EH (cell line): ENCODE measurements at places on chromosomes 3 and 15.
A peak's percentile ranks its signal among the peaks of the same experiment; 100 is the strongest.

DNA sequence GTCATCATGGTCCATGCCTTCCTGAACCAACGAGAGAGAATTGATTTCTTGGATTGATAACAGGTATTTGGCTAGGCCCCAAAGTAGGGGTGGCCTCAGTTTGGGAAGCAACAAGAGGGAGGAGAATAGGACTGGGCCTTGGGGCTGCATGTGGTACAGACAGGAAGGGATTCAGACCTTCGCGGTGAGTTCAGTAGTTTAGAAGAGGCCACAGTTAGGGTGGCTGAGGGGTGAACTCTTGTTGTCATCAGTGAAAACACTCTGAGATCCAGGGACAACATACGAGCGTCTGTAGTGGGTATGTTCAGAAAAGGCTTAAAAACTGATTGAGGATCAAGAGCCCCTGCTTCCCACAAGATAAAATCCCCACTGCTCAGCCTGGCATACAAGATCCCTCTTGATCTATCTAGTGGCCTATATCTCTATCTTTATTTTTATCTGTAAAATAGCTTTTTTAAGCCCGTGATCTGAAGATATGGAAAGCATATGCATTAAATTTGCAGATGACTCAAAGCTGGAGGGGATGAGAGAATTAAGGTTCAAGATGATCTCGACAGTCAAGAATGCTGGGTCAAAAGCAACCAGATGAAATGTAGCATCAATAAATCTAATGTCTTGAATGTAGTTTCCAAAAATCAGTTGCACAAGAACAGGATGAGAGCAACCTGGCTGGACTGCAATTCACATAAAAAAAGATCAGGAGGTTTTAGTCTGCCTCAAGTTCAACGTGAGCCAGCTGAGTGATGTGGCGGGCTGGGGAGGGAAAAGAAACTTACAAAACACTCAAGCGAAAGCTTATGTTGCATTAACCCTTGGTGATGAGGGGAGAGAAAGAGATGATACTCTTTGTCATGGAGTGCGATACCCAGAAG, 221.1 kb upstream of the TLE3 start:
- DNase-seq: peak; percentile 88

GRCh38 chr3:127215714-127216414, 22.9 kb downstream of the PRR23E start:
- DNase-seq: no peak

- DNase-seq: no peak
These were observed 235.5 kb downstream of the UBE2E2 start for GRCh38 chr3:23438657-23439056.

DNA sequence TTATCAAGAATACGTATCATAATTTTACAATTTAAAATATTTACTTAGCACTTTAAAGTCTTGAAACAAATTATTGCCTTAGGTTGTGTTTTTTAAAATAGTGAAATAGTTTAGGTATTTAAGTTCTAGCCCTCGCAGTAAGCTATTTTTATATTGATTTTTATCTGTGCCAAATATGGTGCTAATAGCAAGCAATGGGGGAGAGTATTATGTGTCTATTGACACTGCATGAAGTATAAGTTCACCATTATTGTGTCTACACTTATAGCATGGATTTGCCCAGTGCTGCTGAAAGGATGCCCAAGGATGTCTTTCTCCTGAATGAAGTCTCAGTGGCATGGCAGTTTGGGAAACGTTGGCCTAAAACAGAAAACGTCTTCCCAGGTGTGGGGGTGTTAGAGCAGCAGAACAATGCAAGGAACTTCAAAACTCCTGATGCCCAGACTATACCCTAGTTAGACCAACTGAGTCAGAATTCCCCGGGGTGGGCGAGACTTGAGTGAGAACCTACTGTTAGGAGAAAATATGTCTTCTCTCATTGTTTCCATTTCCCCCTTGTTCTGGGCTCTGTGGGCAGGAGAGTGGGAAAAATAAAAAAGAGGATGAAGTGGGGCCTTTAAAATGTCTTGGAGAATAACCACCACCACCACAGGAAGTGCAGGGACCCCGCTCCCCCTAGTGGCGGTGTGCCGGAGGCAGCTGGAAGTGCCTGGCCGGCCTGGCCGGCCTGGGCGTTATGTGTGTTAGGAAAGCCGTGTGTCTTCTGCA, 104.2 kb upstream of the SLC7A14 start:
- peak; percentile 39 for DNase-seq

DNA sequence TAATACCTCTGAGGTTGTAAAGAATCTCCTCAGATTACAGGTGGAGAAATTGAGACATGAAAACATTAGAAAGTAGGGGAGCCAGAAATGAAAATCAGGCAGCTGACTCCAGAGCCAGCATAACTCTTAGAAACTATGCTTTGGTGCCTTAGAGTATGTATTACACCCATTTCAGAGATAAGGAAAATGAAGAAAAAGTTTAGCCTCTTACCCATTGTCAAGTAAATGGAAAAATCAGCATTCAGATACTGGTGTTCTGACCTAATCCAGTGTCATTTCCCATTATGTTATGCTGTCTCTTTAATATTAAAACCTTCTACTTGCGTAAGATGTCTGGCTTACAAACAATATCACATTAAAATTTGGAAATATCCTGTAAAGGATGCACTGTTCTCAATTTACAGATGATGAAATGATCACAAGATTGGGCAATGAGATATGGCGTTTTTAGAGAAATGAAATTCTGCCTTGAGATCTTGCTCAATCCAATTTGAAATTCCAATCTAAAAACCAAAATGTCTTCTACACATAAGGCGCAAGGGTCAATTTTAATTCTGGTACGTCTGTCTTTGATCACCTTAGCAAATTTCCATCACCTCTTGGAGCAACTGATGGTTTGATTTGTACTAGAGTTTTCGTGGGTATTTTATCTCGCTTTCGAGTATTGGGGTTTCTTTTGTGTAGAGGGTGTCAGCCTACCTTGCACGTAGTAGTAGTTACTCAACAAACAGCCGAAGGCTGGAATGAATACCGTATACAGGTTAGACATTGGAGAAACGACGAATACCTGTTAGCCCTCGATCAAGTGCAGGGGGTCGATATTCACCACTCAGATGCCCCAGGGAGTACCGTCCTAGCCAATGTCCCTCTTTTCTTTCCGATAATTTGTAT, 902 bp upstream of the ZCWPW2 start:
- peak; percentile 56 for DNase-seq

DNA sequence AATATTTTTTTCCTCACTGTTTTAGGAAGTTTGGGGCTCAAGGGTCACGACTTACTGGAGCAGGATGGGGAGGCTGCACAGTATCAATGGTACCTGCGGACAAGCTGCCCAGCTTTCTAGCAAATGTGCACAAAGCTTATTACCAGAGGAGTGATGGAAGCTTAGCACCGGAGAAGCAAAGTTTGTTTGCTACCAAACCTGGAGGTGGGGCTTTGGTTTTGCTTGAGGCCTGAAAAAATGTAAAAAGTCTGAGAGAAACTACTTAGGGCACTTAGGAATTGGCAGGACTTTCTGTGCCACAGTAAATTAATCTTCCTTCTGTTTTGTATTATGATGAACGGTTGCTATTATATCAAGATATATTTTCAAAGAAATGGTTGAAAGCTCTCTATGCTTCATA, 95.1 kb upstream of the FGF7 start:
- no peak for DNase-seq

GRCh38 chr3:47291158-47291753, 8.5 kb downstream of the KLHL18 start:
- DNase-seq: no peak

DNA sequence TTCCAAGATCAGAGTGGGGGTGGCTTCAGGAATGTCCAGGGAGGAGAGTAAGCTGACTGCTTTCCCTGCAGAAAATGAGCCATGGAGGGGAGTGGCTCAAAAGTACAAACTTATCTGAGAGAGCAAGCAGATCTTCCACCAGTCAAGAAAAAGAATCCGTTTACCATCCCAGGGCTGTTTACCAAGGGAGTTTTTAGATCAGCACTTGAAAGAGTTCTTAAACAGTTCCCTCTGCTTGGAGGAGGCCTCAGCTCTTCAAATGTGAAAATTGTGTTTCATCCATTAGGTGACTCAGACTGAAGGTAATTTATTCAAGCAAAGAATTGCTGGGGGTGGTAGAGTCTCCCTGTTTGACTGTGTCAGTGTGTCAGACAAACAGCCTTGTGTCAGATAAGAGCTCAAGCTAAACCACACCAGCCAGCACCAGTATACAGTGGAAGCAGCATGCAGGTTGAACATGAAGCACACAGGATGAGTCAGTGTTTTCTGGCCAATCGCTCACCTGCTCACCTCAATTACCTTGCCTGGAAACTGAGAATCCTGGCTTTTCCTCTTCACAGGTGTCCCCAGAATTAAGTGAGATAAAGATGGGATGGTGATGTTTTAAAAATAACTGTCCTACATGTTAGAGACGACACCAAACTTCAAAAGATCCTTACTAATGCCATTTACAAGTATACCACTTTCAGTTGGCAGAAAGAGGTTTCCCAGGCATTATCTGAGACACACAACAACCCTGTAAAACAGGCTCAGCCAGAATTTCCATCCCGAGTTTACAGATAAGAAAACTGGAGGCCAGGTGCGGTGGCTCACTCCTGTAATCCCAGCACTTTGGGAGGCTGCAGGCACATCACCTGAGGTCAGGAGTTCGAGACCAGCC, 21.7 kb downstream of the SH3BP5 start:
- DNase-seq: peak; percentile 64

- DNase-seq: peak; percentile 86
These were observed 32.7 kb downstream of the SMAD3 start for GRCh38 chr15:67097930-67098740.

- DNase-seq: no peak
These were observed 11.3 kb upstream of the LIMD1 start for GRCh38 chr3:45583021-45583851.

GRCh38 chr3:9916734-9917680, at the start of gene IL17RC:
IL17RC (plus strand) TSS chr3:9917098; CDS start chr3:9917316, 218 bp downstream.
- peak; percentile 91 for DNase-seq

DNA sequence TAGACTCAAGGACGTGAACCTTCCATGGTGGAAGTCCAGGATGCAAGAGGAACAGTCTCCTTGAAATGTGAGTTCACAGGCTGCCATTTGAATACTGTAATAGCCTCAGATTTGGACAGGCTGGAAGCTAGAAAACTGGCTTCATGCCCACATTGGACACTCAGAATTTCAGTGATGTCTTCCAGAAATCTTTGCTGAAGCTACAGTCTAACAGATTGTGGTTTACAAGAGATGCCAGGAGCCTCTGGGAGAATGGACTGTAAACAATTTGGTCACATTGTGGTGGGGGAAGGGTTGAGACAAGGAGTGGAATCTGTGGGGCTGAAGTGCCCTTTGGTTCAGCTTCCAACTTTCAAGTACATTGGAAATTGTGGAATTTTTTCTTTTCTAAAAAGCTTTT, 252.0 kb upstream of the PROK2 start:
- DNase-seq: peak; percentile 76

GRCh38 chr3:46429671-46430070, 22.6 kb downstream of the CCRL2 start:
- no peak for DNase-seq

DNA sequence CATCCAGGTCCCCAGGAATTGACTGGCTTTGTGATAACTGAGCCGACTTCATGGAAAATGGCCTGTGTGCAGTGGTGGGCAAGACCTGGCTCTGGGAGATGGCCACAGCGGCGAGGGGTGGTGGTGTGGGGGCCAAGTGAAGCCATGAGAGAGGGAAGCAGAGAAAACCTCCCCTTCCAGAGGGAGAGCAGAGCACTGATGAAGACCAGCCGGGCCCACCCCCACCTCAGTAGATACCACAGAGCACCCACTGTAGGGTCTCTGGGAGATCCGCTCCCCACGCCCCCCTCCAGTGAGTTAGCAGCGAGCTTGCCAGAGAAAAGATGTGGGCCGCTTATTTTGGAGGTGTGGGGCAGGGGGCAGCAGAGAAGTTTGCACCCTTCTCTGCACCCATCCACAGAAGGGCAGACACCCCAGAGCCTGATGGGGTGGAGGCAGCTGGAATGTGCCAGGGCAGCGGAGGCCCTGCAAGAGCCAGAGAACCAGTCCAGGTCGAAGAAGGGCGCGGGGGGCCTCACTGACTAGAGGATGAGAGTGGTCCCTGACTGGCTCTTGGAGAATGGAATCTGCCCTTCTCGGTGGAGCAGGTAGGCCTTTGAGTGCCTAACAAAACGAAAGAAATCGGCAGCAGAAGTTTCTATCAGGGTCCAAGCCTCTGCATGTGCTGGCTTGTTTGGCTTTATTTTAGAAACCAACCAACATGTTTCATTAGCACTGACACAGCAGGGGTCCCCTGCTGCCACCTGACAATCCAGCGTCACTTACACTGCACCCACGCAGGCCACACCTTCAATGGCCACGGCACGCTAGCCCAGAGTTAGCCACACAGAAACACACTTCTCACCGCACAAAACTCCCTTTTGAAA, 28.3 kb downstream of the MELTF start:
- DNase-seq: no peak

GRCh38 chr15:40340740-40341400, at the start of gene CCDC9B:
CCDC9B (minus strand) TSS chr15:40340939; CDS start chr15:40340819, 120 bp downstream.
- DNase-seq: peak; percentile 93

DNA sequence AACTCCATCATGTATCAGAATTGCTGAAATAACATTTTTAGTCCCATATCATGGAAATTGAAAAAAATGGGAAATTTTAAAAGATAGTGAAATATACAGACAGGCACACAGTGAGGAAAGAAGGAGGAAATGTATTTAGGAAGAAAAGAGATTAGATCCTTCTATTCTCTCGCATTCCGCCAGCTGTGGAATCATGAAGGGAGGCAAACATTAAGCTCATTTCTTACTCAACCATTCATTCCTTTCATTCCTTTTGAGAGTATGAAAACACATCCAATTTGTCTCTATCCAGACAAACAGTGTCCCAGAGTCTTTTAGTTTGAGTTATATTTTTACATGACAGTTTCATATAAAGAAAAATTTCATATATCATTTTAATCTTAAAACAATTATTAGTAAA, 52.5 kb upstream of the KCNMB2 start:
- DNase-seq: peak; percentile 55

DNA sequence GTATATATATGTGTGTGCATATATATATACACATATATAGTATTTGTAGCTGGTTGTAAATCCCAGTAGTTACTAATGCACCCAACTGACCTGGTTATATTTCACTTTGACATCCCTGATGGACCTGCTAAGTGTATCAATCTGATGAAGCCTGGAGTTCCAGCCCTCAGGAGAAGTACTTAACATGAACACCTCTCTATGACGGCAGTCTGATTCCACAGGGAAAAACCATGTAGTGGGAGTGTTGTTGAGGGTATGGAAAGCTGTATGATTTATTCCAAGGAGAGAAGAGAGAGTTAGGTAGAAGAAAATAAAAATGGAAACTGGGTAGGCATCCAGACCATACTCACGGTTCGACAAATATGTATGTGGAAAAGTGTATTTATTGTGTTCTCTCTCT, 531.2 kb upstream of the SEMA6D start:
- no peak for DNase-seq

- DNase-seq: no peak
These were observed 29.0 kb downstream of the ETV5 start for GRCh38 chr3:186079925-186080324.
